GM04504 (cell line): ENCODE measurements at places on chromosomes 4 and X.

GRCh38 chr4:77235289-77235854 is 78.4 kb downstream of the CCNG2 start:
- no peak for DNase-seq

DNA sequence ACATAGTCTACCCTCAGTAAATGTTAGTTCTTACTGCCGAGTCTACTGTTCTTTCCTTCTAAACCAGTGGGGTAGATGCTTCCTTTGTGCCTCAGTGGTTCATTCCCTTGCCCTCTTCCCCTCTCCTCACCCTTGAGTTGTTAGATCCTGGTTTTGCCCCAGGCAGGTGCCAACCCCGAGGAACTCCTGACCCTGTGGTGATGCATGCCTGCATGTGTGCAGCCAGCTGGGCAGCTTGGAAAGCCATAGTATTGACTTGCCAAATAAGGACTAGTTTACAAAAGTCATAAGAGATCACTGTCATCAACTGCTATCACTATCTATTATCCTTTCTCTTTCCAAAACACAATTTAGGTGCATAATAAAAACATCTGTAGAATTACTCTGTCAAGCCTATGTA is 50.9 kb downstream of the REPS2 start:
- DNase-seq = no peak

DNA sequence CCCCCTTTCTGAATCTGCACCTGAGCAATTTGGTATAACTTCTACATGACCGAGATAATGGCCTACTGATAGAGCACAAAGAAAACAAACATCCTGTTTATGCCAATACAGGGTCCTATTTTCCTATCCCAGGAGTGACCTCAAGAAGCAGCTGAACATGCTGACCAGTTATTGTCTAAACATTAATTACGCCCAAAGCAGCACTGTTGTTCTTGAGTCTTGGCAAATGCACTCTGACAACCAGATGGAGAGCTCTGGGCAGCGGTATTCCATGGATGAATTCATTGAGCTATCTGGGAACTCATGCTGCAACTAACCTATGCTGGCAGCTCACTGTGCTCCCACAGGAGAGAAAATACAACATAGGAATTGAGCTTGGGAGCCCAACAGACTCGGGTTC is 52.6 kb downstream of the PCYT1B start:
- DNase-seq = no peak

DNA sequence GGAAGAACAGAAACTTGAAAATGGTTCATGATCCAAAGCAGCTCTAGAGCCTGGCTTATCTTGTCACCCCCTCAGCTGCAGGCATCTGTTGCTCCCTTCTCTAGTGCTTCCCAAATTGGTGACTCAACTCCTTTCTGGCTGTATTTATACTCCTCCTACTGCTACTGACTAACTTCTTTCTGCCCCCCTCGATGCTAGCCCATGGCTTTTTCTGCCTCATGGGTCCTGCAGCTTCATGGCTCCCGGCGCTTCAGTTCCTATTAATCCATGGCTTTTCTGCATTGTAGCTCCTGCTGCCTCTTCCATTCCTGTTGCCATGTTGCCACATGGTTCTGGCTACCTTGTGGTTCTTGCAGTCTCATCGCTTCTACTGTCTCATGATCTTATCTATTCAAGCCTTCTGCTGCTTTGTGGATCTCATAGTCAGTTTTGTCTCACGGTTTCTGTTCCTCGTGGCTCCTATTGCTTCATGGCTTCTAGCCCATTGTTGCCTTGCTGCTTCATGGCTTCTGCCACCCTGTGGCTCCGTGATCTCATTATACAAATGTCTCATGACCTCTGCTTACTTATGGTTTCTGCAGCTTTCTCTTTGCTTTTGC is 48.1 kb downstream of the SMC1A start:
- no peak for DNase-seq

DNA sequence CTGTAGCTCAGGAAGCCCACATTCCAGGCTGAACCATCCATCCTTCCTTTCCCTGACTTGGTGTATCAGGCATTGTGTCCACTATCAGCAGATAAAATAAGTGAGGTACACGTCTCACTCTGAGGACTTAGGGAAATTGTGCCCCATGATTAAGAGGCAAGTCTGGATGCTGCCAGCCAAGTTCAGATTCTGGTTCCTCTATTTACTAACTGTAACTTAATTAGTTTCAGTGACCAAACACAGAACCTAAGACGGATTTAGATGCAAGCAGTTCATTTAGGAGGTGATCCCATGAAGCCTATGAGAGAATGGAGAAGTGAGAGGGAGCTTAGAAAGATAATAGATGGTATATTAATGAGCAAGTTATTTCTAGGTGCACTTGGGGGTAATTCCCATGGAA is 56.6 kb upstream of the PACRGL start:
- no peak for DNase-seq

DNA sequence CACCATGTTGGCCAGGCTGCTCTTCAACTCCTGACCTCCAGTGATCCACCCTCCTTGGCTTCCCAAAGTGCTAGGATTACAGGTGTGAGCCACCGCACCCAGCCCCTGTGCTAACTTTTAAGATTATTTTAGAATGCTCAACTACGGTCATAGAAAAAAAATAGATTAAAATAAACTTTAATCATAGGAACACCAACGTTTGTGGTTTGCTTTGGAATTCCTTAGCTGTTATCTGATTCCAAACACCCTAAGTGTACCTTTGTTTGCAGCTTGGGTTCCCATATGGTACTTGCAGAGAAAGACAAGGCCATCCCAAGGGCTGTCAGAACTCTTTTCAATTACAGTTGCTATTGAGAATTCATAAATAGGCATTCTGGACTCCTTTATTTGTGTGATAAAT is 90.1 kb upstream of the EFHC2 start:
- no peak for DNase-seq
